ENCODE measurements at places on chromosomes 13 and 19.
A peak's percentile ranks its signal among the peaks of the same experiment; 100 is the strongest.

DNA sequence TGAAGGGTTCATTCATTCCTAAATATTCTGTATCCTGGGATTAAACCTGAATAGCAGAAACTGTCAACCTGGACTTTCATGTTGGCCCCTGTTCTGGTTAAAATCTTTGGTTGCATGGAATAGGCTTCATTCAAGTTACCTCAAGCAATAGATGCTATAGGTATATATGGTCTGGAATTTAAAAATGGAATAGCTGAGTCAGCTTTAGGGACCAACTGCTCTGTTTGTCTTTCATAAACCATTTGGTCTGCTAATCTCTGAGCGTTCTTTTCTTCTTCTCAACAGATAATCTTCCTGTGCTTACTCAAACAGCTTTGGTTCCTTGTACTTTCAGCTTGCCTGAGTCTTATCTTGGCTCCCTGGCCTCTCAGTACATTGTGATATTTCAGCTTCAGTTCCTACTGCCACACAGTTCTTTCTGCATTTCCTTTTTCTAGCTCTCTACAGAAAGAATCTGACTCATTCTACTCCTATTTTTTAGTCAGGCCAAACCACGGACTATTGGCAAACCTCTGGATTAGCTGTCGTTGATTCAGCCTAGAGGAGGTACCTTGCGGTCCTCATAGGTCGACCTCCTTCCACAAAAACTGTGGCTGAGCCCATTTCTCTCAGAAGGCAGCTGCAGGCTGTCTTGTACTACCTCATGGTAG lies 35.9 kb upstream of the MAB21L1 start:
- no peak for DNase-seq

GRCh38 chr13:22929381-22930126 lies 251.2 kb upstream of the SGCG start:
- DNase-seq = no peak

GRCh38 chr19:32191921-32192320 lies 153.5 kb upstream of the ZNF507 start:
- DNase-seq = no peak

- peak; percentile 53 for DNase-seq
These were observed 2.8 kb downstream of the PALM3 start for GRCh38 chr19:14059093-14059480.

GRCh38 chr19:42487032-42487797 lies 41.1 kb downstream of the CEACAM1 start:
- no peak for DNase-seq

GRCh38 chr13:22594041-22594440 lies 586.7 kb upstream of the SGCG start:
- DNase-seq = no peak

- no peak for DNase-seq
These were observed 275.6 kb downstream of the TSHZ3 start for GRCh38 chr19:31073485-31074198.

- no peak for DNase-seq
These were observed 446.0 kb downstream of the FOXO1 start for GRCh38 chr13:40220299-40220935.

GRCh38 chr13:78977311-78977710 lies 318.4 kb upstream of the OBI1 start:
- DNase-seq = no peak

- DNase-seq = no peak
These were observed 15.4 kb downstream of the CERS4 start for GRCh38 chr19:8224394-8225145.

GRCh38 chr19:46728693-46729339 lies 11.9 kb upstream of the PRKD2 start:
- peak; percentile 88 for DNase-seq

DNA sequence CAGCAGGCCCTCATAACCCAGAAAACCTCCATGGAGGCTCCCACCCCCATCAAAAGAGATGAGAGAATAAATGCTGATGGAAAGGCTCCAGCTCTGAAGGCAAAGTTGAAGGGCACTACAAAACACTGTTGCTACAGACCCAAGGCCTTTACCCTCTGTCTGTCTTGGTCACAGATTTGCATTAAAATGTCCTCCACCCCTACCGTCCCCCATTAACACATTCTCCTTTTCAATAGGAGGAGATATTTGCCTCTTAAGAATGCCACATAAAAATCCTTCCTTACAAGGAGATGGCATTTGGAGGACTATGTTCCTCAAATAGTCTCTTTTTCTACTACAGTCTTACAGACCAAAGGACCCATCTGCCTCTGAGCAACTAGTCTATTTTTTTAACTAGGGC lies 361.5 kb downstream of the ENOX1 start:
- DNase-seq = no peak

GRCh38 chr13:51329606-51330005 lies 9.9 kb upstream of the SERPINE3 start:
- no peak for DNase-seq

GRCh38 chr13:114152285-114152645 lies 19.8 kb upstream of the RASA3 start:
- no peak for DNase-seq

DNA sequence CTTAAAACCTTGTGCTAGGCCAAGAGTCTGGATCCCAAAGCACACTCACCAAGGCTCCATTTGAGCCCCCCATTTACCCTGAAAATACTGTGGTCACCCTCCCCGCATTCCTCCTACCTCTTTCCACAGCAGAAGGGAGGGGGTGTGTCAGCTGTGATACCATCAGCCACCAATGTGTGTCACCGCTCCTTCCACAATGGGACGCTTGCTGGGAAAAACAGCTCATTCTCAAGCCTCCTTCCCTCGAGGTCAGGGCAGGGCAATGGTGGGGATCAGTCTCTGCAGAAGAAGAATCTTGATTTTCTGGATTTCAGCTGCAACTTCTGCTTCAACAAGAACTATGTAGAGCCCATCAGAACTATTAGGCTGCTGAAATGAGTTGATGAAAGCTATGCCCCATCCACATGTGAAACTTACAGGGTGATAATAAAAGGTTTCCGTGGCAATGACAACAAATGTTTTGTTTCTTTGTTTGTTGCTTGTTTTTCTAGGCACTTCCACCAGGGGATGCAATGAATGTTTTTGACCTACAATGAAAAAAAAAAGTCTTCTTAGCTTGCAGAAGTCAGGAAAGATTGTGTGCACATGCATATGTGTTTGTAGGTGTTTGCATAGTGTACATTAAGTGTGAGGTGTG lies 26.4 kb upstream of the ZNF507 start:
- no peak for DNase-seq

DNA sequence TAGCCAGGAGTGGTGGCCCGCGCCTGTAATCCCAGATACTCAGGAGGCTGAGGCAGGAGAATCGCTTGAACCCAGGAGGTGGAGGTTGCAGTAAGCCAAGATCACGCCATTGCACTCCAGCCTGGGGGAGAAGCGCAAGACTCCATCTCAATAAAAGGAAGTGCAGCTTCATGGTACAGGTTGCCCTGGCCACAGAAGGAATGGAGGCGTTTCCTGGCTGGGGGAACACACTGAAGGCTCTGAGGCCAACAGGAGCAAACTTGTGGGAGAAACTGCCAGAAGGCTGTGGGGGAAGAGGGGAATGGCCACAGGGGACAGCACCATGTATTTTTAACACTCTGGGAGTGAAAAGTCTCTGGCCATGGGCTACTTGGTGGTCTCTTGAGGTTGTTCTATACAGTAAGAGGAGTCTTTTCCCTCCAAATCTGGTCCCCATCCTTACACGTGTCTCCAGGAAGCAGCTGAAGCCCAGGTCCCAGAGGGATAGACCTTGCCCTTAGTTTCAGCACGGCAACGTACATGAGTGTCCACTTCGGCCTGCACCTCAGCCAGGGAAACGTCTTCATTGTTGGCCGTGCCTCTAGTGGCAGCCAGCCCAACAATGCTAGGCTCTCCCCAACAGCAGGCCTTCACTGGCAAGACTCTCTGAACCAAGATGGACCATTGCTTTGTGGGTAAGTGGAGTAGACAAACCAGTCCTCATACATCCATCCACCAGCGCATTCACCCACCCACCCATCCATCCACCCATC lies 7.4 kb downstream of the MICOS13 start:
- DNase-seq = no peak

GRCh38 chr13:43002021-43002420 lies 10.0 kb upstream of the EPSTI1 start:
- no peak for DNase-seq

DNA sequence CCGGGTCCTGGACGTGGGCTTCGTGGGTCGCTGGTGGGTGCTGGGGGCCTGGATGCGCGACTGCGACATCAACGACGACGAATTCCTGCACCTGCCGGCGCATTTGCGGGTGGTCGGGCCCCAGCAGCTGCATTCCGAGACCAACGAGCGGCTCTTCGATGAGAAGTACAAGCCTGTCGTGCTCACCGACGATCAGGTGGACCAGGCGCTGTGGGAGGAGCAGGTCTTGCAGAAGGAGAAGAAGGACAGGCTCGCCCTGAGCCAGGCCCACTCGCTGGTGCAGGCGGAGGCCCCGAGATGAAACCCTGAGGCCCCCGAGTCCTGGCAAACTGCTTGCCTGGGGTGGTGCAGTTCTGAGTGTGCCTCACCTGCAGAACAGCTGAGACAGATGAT lies 787 bp downstream of the TIMM29 start:
- no peak for DNase-seq

DNA sequence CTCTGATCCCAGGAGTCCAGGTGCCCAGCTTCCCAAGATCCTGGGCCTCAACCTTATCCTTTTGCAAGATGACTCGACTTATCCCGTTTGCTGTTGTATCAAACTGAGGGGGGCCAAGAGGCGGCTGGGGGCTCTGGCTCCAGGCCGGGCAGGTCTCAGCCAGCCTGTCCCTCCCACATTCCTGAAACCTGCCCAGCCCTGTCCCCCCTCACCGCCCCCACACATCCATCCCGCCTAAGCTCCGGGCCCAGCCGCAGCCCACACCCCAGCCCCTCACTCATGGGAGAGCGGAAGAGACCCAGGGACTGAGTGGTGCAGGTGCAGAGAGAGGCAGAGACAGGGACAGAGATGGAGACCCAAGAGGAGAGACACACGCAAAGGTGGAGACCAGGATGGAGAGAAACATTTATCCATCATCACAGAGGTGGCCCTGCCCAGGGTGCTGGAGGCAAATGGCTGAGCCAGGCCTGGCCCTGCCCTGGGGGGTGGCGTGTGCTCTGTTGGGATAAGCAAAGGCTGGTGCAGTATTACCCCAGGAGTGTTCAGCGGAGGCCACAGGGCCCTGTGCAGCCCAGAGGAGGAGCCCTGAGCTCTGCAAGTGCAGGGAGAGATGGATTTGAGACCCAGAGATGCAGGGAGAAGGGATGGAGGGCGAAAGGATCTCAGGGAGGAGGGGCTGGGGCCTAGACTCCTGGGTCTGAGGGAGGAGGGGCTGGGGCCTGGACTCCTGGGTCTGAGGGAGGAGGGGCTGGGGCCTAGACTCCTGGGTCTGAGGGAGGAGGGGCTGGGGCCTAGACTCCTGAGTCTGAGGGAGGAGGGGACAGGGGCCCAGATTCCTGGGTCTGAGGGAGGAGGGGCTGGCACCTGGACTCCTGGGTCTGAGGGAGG lies 1.6 kb downstream of the BCAM start:
- DNase-seq = no peak

- DNase-seq = no peak
These were observed 29.9 kb upstream of the FBXL3 start for GRCh38 chr13:77056886-77057285.

GRCh38 chr13:100330662-100331061 lies 241.8 kb downstream of the PCCA start:
- no peak for DNase-seq

GRCh38 chr19:45645631-45646344 lies 6.6 kb upstream of the EML2 start:
- DNase-seq = peak; percentile 50

DNA sequence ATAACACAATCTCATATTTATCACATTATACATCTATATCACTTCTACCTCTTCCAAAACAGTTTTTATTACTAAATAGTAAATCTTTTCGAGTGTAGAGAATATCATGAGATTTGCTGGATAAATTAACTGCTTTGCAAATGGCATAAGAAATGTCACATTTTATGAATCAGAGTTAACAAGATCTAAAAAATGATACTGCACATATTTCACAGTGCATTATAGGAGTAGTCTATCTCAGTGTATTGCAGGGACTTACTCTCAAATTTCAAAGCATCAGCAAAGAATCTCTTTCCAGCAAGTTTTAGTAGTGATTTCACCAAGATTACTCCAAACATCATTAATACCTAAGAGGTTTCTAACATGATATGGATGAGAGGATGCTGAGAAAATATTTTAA lies 687.1 kb upstream of the SLITRK1 start:
- DNase-seq = no peak

- no peak for DNase-seq
These were observed 8.2 kb downstream of the ZNF439 start for GRCh38 chr19:11856596-11857250.

GRCh38 chr19:33472226-33472625 lies 49.4 kb downstream of the PEPD start:
- DNase-seq = no peak

DNA sequence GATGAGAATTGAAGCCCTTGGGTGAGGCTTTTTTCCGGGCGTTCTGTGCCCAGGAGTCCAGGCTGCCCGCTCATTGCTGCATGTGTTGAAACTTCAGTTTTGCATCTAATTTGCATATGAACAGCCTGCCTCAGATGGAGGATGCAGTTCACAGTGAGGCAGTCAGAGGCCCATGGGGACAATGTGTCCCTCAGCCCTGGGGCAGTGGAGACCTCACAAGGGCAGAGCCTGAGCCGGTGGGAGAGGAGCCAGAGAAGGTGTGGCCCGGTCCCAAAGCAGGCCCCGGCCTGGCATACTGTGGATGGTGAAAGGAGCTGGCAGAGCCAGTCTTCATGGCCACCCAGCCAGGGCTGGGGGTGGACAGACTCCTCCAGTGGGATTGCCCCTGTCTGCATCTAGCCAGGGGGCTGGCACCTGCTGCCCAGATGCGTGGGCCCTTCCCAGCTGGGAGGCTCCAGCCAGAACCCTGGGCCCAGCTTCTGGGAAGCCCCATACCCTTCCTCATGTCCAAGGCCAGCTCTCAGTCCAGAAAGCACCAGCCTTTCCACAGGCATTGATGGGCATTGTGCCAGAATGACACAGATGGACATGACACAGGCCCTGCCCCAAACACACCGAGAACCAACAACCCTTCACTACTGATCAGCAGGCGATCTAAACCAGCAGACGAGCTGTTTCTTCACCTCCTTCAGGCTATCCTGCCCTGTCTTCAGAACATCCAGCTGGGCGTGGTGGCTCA lies 32.9 kb upstream of the KCTD15 start:
- DNase-seq = no peak

- DNase-seq = no peak
These were observed 187.1 kb downstream of the TDRD3 start for GRCh38 chr13:60583911-60584753.

GRCh38 chr19:2631213-2631821 lies 71.2 kb downstream of the GNG7 start:
- no peak for DNase-seq

DNA sequence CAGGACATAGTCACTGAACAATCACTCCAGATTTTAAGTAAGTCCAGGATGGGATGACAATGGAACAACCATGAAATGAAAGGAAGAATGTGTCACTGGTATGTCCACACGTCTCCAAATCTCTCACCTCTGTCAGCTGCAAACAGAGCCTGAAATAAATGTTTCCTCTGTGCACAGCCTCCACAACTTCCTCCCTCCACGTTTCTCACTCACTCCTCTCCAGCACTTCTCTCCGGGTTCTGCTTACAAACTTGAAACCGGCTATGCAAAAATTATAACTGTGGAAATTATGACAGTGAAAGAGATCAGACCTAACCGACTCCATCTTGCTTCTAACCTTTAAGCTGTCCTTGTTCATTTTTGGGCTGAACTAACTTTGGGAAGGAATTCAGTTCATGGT lies 35.0 kb upstream of the ALOX5AP start:
- no peak for DNase-seq

- no peak for DNase-seq
These were observed 1198.2 kb upstream of the PCDH9 start for GRCh38 chr13:68428292-68428691.
